ENCODE measurements at places on chromosomes 2 and 18.

DNA sequence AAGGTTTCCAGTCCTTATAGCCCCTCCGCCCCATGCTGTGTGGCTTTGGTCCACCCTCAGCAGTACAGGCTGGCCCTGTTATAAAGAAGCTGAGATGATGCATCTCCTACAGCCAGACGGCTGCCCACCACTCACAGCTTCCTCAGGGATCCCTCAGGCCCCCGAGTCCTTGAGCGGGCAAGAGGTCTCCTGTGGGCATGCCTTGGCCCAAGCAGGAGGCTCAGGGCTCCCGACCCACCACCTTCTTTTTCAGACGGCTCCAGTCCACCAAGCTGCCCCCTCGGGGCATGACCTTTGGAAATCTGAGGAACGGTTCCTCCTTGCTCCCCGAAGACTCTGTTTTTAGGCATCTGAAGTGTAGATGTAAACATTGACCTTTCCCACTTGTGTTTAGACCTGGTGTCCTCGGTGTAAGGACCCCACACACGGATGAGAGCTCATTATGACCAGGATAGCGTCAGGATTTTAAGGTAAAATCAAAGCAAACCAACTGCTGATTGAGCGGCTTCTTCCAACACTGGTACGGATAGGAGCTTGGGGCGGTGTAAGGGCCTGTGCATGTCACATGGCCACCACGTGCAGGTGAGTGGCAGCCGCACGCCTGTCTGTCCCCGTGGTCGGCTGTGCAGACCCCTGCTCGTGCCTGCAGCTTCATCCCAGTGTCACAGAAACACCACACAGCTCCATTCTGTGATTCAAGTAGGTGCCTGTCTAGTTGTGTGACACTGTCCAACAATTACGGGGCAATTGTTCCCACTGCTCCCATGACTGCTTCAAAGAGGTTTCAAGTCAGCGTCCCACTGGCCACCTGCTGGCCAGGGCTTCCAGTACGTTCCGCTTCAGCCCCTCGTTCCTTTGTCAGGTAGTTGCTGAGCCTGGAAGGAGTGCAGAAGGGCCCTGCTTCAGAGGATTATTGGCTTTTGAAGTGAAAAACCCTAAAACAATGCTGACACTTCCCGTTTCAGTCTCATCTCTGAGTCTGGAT is 74.7 kb downstream of the NDUFA10 start:
- no peak for DNase-seq
- peaks cover 13% of the 10 kb centered on the region for H3K36me3 ChIP-seq
- peak overlapping the region; percentile 24 for H3K27ac ChIP-seq
- H3K27me3 ChIP-seq = no peaks in the 10 kb centered on the region

DNA sequence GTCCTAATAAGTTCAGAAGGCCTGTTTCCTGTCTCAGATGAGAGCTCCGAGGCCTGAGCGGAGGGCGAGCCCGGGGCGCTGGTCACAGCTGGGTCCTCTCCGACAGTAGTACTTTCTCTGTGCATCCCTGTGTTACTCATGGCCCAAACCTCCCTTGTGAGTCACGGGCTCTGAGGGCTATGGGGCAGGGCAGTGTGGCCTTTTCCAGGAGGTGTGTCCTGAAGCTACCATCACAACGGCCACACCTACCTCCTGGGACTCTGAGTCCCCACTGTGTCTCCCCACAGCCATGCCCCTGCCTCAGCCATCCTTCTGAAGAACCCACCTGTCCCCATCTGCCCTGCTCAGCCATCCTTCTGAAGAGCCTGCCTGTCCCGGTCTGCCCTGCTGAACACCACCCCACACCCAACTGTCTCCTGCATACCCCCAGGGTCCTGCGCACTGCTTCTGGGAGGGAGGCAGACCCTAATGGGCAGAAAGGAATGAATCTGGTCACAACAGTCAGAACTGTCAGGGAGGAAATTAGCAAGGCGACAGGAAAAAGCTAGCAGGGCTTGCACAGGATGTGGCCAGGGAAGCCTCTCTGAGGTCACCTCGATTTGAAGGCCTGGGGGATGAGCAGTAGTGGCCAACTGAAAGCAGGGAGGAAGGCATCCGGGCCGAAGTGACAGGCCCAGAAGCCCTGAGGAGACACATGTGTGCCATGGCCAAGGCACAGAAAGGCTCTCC is 145.4 kb upstream of the RIOK3 start:
- no peaks in the 10 kb centered on the region for H3K27me3 ChIP-seq
- H3K4me1 ChIP-seq = peaks cover 12% of the 10 kb centered on the region
- no peaks in the 10 kb centered on the region for H3K36me3 ChIP-seq
- DNase-seq = no peak

GRCh38 chr2:8170552-8171327 is 511.1 kb upstream of the ID2 start:
- no peak for DNase-seq
- H3K36me3 ChIP-seq = no peaks in the 10 kb centered on the region
- H3K27me3 ChIP-seq = no peaks in the 10 kb centered on the region
- no peak overlapping the region for H3K27ac ChIP-seq

GRCh38 chr18:74803117-74803516 is 205.4 kb downstream of the ZNF407 start:
- DNase-seq = no peak
- no peak overlapping the region for H3K4me3 ChIP-seq
- no peaks in the 10 kb centered on the region for H3K36me3 ChIP-seq
- H3K4me1 ChIP-seq = peaks cover 71% of the 10 kb centered on the region
- no peak overlapping the region for H3K27ac ChIP-seq

- H3K4me3 ChIP-seq = no peak overlapping the region
- peaks cover 80% of the 10 kb centered on the region for H3K4me1 ChIP-seq
- H3K27ac ChIP-seq = 0 out of 2 replicates have a peak overlapping the region, but pooled peaks have one; percentile 25
- H3K27me3 ChIP-seq = no peaks in the 10 kb centered on the region
- no peak for DNase-seq
Measured at GRCh38 chr2:64133828-64134227, 10.4 kb downstream of the PELI1 start.

GRCh38 chr2:217031445-217031844 is 171.6 kb upstream of the TNP1 start:
- H3K27ac ChIP-seq = no peak overlapping the region
- 0 out of 2 replicates have a peak, but pooled peaks cover 3% of the 10 kb centered on the region for H3K4me1 ChIP-seq
- no peak overlapping the region for H3K4me3 ChIP-seq
- H3K27me3 ChIP-seq = peaks cover 24% of the 10 kb centered on the region
- no peak for DNase-seq

DNA sequence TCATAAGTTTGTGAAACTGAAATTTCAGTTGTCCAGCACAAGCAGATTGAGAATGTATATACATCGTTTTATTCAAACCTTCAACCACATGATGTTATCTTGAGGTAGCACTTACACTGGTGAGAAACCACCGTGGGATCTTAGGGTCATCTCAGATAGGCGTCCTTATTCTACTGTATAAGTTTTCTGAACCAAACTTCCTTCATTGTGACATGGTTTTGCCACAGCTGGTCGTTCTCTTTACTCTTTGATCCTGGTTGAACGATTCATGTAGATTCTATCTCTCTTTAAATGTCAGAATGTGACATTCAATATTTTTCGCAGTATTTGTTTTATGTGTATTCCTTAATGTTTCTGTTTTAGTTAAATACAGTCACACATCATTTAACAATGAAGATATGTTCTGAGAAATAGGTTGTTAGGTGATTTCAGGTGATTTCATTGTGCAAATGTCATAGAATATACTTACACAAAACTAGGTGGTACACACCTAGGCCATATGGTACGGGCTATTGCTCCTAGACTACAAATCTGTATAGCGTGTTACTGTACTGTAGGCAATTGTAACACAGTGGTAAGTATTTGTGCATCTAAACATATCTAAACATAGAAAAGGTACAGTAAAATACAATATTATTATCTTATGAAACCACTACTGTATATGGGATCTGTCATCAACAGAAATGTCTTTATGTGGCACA is 17.9 kb upstream of the ARHGAP25 start:
- H3K27ac ChIP-seq = no peak overlapping the region
- H3K4me3 ChIP-seq = no peak overlapping the region
- peaks cover 7% of the 10 kb centered on the region for H3K4me1 ChIP-seq
- no peak for DNase-seq
- no peaks in the 10 kb centered on the region for H3K27me3 ChIP-seq

DNA sequence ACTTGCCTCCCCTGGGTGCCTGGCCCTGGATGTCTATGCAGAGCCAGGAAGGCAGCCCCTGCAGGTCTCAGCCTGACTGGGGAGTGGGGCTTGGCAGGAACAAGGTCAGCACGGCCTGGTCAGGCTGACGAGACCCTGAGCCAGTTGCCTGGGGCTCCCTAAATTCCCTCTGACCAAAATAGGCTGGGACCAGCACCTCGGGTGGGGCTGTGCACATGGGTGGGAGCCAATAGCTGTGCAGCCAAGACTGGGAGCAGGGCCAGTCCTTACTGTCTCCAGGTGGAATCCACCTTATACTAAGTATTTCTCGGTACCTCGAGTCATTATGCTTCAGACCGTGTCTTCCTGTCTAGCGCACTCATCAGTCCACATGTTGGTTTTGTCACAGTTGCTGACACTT is 11.4 kb upstream of the IL1R2 start:
- H3K4me3 ChIP-seq = no peak overlapping the region
- H3K36me3 ChIP-seq = no peaks in the 10 kb centered on the region
- no peaks in the 10 kb centered on the region for H3K27me3 ChIP-seq
- DNase-seq = no peak
- H3K4me1 ChIP-seq = peaks cover 14% of the 10 kb centered on the region

- no peak for DNase-seq
- H3K36me3 ChIP-seq = peaks cover 9% of the 10 kb centered on the region
- H3K27ac ChIP-seq = no peak overlapping the region
Measured at GRCh38 chr18:44700652-44701051, 20.0 kb downstream of the SETBP1 start.

DNA sequence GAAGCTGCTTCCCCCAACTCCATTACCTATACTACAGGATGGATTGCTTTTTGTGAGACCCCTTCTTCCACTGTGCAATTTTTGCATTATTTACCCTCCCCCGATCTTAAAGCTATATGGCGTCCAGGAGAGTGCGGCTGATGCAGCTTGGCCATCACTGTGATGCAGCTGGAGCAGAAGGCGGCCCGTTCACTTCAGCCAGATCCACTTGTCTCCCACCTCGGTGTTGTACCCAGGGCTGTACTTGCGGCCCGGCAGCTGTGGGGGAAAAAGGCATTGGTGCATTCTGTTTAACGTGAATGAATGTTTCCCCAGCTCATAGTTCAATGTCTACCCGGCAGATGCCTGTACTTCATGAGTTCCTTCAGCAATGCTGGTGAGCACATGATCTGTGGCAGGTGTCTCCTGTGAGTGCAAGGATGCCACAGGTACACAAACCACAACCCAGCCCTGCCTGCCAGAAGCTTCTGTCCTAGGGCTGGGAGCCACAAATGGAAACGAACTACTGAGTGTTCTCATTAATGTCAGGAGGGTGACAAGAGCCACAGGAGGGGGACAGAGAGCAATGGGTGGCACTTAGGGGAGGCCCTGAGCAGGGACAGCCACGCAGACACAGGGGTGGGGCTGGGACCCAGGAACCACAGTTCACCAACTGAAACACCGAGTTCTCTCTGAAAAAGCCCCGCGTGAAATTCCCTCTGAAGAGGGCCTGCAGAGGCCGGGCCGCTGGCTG is 64.0 kb downstream of the NDUFA10 start:
- H3K27ac ChIP-seq = 0 out of 2 replicates have a peak overlapping the region, but pooled peaks have one; percentile 76
- no peak overlapping the region for H3K4me3 ChIP-seq
- DNase-seq = no peak

DNA sequence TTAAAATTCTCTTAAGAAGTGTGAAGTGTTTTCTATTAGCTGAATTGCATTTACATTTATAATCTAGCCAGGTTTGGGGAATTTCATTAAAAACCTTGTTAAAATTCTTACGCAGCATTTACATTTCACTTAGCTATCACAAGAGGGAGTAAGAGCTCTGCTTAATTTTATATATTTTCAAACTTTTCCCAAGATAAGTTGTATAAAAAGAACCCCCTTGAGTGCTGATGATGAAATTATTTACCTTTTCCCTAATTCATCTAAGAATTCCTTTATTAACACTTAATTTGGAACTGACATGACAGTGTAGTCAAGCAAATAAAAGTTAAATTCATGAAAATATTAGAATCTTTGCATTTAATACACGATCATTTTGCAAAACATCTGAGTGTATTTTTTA is 54.2 kb upstream of the ZSWIM2 start:
- H3K27me3 ChIP-seq = no peaks in the 10 kb centered on the region
- no peak overlapping the region for H3K27ac ChIP-seq
- no peaks in the 10 kb centered on the region for H3K36me3 ChIP-seq
- H3K4me3 ChIP-seq = no peak overlapping the region
- H3K4me1 ChIP-seq = no peaks in the 10 kb centered on the region

DNA sequence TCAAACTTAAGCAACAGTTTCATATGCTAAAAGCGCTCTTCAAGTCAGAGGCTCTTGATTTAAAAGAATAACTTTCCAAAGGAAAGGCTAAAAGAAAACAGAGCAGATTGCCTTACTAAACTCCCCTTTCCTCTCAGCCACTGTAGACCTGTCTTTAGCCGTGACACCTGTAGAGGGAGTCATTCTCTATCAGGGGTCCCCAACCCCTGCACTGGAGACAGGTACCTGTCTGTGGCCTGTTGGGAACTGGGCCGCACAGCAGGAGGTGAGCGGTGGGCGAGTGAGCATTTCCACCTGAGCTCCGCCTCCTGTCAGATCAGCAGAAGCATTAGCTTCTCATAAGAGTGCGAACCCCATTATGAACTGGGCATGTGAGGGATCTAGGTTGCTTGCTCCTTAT is 9.6 kb downstream of the SLC14A1 start:
- H3K36me3 ChIP-seq = no peaks in the 10 kb centered on the region
- no peak overlapping the region for H3K4me3 ChIP-seq
- no peaks in the 10 kb centered on the region for H3K27me3 ChIP-seq
- H3K27ac ChIP-seq = no peak overlapping the region

- H3K4me3 ChIP-seq = no peak overlapping the region
- no peak overlapping the region for H3K27ac ChIP-seq
- no peaks in the 10 kb centered on the region for H3K36me3 ChIP-seq
- no peaks in the 10 kb centered on the region for H3K4me1 ChIP-seq
Measured at GRCh38 chr2:147008481-147008880, 836.3 kb upstream of the ACVR2A start.

Data from WTC11 (cell line).